ENCODE measurements at places on chromosomes 6 and 20.

DNA sequence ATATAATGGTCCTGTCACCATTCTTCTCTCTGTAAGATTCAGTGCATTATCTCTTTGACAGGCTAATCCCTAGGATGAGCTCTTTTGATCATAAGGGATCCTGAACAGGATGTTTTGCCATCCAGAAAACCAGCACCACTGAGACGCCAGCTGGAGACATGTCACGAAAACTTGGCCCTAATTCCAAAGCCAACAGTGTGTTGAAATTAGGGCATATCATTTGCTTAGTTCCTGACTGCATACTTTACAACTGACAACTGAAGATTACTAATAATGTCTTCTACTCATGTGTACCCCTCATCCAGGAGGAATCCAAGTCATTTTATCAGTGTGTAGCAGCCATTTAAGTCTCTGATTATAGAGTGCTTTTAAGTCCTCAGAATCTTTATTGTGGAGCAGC is 243.6 kb downstream of the KCNQ5 start:
- no peak for DNase-seq

DNA sequence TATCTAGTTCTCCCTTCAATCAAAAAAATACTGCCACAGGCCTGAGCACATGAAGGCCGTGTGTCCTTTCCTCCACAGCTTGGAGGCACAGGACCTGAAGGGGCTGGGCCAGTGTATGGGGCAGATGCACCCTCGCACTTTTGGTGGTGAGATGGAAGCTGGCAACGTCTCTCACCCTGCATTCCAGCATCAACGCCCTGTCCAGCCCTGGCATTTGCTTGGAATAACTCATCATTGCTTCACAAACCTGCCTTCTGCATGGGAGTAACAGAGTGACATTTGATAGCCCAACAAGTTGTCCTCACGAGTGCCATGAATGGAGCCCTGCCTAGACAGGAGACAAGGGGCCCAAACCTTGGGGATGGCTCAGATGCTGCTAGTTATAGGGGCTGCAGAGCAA is 257.9 kb downstream of the SMOC2 start:
- DNase-seq = no peak

DNA sequence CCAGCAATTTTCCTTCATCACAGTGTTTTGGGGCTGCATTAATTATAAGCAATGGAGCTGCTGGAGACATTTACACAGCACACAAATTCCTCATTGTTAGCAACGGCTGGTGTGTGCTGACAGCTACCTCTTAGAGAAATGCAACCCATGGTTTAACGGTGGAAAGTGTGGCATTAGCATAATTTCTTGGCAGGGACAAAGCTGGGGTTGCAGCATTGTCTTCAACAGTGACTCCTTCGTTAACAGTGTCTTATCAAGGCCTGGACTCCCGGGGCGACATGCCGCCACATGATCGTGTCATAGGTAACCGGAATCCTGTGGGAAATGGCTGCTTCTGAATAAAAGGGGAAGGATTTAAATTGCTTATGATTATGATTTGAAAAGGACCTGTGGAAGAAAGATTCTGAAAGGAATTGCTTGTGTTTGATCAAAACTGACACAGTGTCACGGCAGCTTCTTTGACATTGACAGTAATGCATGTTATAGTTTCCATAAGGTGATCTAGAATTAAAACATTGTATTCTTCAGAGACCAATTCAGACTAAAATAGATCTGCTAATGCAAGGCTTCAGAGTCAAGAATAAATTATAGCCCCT is 128.0 kb downstream of the UST start:
- DNase-seq = no peak

DNA sequence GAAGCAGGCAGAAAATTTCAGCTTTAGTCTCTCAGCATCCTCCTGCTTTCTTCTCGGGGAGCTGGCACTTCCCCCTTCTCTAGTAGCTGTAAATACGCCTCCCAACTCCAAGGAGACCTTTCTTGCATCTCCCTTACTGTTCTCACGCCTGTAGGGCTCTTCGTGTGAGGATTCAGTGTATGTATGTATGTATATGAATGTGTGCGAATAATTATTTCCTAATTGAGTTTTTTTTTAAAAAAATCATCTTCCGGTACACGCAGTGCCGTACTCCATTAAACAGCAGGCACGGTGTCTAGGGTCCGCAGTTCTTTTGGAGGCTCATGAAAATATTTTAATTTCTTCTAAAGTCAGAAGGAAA is 85.4 kb downstream of the HFE start:
- no peak for DNase-seq

All from stimulated activated CD4-positive, alpha-beta T cell treated with anti-CD3 and anti-CD28 coated beads, TNF-alpha, amount 100 ng/mL, for 24 hours (primary cell).